Anterior cingulate cortex (tissue), 58 donors: ENCODE measurements at places on chromosomes 7 and 10.
A peak's percentile ranks its signal among the peaks of the same experiment; 100 is the strongest.

DNA sequence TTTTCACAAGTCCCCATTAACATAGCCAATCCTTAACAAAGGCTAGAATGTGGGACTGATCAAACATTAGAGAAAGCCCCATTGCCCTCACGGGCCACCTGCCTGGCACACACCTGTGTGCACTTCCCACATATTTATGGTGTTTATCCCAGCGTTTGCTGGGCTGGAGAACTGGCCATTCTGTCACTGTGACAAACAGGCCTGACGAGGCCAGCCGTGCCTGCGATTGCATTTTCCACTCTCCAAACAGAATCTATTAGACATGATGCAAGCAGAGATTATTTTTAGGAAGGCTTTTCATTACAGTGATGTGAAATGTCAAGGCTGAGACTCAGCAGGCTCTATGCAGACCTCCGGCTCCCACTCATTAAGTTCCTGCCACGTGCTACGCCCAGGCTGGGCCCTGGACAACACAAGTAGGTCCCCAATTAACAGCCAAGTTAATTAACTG is 20.4 kb downstream of the PTPRN2 start:
- no peak for DNase-seq

- no peak for DNase-seq
These were observed 45.2 kb downstream of the MTERF1 start for GRCh38 chr7:91835091-91835825.

GRCh38 chr10:44010873-44011602 is 362.4 kb upstream of the ZNF32 start:
- no peak for DNase-seq

- no peak for DNase-seq
These were observed 123.8 kb upstream of the PDSS1 start for GRCh38 chr10:26573674-26574073.

DNA sequence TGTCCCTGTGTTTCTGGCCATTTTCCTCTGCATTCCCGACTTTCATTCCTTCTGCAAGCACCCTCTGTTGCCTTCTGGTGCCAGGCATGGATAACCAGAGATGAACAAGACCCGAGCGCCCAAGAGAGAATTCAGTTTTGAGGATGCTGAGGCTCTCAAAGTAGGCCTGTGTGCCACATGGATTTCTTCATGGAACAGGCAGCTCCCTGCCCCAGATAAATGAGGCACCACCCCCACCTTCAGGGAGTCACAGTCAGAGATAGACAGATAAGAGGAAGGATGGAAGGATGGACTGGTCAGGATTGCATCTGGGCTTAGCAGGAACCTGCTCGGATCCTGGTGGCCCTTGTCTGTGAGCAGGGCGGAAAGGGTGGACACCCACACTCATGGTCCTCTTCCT is 49.4 kb downstream of the ADCYAP1R1 start:
- no peak for DNase-seq

DNA sequence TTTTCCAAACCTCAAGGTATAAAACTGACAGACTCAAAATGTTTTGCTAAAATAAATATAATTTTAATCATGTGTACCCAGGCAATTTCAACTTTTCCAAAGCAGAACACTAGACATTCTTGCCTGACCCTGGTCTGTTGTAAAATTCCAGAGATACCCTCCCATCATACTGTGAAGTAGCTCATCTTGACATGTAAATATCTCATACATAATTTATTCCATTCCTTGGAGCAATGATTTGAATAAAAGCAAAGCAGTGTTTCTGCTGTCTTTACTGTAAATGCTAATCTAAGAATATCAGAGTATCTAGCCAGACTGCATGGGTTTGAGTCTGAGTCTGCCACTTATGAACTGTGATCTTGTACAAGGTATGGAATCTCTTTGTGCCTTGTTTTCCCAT is 68.9 kb downstream of the TES start:
- no peak for DNase-seq

DNA sequence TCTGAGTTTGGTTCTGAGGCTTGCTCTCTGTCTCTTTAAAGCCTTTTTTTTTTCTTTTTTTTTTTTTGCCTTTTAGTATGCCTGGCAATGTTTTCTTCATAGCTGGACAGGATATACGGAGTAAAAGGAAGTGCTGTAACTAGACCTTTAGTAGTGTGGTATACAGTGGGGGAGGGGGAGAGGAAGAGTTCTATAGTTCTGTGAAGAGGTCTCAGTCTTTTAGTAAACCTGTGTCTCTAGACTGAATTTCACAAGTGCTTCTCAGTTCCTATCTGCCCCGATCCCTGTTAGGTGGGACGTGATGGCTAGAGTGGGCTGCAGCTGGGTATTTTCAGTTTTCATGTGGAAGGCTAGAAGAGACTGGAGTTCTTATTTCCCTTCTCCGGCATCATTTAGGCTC is 3.1 kb upstream of the ABCC2 start:
- DNase-seq: no peak

DNA sequence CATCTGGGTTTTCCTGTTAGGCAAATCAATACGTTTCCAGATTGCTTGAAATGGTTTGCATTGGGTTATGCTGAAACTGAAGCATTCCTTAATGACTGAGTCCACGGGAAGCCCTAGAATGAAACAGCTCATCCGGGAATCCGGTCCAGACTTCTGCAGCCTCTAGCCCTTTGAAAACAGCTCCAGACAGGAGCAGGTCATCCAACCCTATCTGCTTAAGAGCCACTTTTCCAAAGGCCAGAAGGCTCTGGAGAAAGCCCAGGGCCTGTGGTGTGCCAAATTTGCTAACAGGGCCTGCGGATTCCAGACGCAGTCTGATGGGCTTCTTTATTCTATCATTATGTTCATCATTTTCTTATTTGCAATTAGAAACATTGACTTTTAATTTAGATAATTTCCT is 265.4 kb downstream of the SKIDA1 start:
- DNase-seq: no peak

DNA sequence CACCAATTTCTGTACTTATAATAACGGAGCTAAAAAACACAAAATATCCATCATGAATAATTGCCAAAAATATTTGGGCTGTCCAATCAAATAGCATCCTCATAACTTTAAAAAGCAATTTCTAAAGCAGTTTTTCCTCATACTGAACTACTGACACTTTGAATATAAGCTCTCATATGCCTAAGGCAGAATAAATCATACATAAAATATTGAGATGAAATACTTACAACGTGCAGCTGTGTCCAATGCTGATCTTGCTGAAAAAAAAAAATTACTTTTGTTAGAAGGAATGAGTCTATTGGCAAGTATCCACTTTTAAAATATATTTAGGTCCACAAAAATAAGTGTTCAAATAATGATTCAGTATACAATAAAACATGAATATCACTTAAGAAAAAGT is 24.2 kb downstream of the FAM3C start:
- DNase-seq: no peak

DNA sequence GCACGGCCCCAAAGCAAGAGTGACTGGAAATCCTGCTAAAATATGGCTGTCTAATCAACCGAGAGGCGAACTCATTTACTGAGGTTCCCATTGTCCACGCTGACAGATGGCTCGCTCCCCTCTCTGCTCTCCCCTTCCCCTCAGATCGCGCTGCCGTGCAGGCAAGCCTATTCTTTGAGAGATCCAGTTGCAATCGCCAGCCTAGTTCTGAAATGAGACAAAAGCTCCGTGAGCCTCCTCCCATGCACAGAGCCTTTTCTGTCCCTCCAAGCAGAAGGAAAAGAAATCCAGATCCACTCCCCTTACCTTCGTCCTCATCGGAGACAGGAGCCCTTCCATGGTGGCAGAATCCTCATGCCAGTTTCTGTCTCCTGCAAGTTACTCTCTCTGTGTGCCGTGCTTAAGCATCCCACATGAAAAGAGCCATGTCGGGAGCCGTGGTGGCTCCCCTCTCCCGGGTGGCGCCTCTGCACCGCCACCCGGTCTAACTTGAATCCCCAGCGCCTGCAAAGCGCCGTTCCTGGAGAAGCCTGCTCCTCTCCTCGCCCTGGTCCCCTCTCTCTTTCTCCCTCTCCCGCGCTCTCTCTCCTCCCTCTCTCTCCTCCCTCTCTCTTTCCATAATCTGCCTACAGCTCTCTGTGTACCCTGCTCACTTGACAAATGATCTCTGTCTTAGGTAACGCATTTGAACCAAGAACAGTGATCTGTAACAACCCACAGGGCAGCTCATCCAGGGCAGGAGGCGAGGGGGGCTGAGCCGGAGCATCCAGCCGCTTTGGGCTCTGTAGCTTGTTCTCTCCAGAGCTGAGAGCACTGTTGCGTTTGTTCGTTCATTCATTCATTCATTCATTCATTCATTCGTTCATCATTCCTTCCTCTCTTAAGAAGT is 156.8 kb downstream of the FRMD4A start:
- DNase-seq: peak; percentile 38

- DNase-seq: no peak
These were observed 25.9 kb upstream of the GALNT11 start for GRCh38 chr7:151999424-152000090.

DNA sequence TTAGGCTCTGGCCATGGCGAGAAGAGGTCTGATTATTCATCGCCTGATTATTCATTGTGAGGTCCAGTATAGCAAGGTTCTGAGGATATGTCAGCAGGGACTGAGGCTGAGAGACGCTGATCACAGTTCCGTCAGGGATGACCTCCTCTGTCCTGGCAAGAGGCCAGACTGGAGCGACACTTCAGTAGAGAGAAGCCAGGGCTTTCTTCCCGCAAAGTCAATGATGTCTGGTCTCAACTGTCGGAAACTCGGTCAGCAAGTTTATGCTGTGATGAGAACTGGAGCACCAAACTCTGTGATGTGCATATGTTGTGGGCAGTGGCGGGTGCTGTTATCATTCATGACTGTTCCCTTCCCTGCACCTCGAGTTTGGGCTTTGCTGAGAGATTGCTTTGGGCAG is 29.0 kb upstream of the GNA12 start:
- DNase-seq: no peak

DNA sequence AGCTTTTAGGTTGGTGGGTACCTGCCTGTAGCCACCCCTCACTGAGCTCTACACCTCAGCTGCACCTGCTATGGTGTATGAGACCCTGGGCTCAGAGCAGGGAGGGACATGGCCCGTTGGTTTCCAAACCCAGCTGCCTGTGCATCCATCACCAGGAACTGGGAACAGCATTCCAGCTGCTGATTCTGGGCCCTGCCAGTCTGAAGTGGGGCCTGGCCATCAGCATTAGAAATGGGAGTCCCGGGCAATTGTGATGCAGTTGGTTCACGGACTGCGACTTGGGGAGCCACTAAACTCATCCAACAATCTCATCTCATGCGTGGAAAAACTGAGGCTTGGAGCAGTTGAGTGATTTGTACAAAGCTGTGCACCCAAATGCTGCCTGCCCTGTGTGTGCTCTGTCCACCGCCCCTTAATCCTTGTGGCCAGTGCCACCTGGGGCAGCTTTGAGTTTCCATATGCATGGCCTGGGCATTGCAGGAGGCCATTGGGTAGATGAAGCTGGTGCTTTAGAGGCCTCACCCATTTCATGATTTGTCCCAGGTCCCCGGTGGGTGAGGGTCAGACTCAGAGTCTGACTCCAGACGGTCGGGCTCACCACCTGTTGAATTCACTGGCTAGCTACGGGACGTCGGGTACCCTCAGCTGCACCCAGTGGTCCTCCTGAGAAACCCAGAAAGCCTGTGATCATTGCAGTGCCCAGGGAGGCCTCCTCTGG is 109.0 kb upstream of the SHH start:
- no peak for DNase-seq

DNA sequence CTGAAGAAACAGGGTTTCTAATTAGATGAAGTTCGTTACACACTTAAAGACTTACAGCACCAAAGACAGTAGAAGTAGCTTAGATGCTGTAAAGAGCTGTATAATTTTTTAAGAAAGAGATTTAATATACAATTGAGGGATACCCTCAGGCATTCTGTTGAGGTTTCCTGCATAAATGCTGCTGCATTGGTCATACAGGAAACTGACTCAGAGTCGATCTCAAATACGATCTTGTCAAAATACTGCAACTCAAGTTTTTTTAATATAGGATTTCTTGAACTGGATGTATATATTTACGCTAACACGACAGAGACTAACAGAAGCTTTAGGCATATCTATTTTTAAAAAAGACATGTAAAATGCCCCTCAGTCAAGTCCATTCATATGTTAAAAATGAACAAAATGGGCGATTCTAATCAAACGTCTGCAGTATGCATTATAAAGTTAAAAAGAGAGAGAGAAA is 2.4 kb upstream of the ARID5B start:
- DNase-seq: no peak

- peak; percentile 28 for DNase-seq
These were observed 767.2 kb downstream of the REEP3 start for GRCh38 chr10:64288404-64288803.
